ENCODE measurements at places on chromosomes 16 and 17. TPM values are rescaled to one million over a fixed set of nuclear protein-coding genes. Genes with fewer than 3 reads are reported as not detected.

DNA sequence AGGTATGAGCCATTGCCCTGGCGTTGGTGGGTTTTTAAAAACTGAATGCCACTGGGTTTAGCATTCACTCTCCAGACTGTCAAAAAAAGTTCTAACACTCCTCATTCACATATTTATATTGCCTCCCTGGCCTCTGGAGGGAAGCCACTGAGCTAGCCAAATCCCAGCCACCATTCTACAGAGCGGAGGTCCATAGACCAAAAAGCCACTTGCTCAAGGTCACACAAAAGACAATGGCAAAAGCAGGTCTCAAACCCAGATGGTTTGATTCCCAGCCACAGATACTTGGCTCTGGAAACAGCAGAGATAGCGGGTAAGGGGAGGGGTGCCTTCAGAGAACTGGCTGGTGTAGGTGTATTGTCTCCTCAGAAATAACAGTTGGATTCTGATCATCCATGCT lies 18.0 kb upstream of the CDIPT start:
- DNase-seq: no peak

DNA sequence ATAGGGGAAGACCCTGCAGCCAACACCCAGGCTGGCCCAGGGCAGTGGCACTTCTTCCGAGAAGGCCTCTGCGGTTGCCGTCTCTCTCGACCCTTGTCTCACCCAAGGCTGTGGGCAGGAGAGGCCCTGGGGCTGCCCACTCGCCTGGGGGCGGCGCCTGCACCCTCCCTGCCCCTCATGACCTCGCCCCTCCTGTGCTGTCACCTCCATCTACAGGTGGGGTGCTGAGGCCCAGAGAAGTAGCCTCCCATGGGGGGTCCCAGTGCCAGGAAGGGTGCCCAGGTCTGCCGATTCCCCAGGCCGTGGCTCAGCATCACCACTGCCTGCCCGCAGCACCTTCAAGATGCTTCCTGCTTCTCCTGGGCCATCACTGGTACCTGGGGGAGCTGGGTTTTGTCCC lies 992 bp downstream of the NLRC3 start:
- no peak for DNase-seq

DNA sequence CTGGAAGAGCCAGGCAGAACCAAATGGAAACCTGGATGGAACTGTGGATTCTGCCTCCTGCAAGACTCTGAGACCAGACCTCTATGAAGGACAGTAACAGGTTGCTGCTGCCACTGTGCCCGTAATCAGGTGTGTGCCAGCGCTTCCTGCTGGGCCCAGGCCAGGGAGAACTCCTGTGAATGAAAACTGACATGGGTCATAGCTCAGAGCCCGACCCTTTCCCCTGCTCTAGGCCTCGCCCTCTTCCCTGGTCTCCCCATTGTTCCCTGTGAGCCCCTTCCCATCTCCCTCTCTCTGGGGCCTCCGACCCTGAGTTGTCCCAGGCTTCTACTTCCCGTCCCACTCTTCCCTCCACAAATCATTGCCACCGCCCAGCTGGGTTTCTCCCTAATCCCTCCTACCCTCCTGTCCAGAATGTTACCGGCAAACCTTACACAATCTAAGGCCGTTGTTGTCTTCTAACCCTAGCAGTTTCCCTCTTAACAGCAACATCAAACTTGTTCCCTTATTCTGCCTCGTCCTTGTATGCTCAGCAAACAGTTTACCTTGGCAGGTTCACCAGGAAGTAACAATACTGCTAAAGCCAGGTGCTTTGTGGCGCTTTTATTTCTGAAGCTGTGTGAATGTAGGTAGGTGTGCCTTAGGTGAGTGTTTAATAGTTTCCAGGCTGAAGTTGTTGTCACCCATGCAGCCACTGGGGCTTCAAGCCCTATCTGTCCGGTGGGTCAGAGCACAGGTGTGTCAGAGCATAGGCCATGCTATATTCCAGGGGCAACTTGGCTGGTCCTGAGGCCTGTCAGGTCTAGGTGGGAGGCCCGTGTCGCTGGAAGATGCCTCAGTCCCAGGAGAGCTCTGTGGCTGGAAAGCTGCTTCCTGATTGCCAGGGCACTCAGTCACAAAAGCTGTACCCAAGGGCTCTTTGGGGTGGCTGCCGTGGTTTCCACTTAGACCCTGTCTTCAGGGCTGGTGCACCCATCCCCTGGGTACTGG lies 32.0 kb downstream of the SMPD3 start:
- no peak for DNase-seq

GRCh38 chr17:67017910-67018309 lies 26.4 kb upstream of the CACNG1 start:
- DNase-seq: no peak

USH1G gene
- 0.47 TPM for total RNA-seq

RNF43 gene
- total RNA-seq: 4.7 TPM

All from left cardiac atrium (tissue), 4 donors.